ENCODE measurements at places on chromosomes 2 and 18.

DNA sequence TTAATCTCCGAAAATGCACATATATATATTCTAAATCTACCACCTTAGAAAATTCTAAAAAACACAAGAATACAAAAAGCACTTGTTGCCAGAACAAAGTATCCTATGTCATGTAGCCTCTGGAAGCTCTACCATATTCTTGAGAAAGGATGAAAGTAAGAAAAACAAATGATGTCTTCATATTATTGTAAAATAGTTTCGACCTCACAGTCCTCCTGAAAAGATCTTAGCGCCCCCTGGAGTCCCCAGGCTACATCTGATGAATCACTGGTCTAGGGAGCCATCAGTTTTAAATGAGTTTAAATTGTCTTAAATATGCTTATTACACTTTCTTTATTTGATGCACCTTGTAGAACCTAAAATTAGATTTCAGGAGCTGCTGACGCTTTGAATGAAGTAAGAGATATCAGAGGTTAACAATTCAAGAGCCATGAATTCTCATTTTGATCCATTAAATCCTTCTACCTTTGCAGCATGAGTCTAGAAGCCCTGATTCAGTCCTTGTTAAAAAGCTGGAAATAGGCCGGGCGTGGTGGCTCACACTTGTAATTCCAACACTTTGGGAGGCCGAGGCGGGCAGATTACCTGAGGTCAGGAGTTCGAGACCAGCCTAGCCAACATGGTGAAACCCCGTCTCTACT, 138.8 kb downstream of the MCFD2 start:
- DNase-seq, result peak; percentile 59

DNA sequence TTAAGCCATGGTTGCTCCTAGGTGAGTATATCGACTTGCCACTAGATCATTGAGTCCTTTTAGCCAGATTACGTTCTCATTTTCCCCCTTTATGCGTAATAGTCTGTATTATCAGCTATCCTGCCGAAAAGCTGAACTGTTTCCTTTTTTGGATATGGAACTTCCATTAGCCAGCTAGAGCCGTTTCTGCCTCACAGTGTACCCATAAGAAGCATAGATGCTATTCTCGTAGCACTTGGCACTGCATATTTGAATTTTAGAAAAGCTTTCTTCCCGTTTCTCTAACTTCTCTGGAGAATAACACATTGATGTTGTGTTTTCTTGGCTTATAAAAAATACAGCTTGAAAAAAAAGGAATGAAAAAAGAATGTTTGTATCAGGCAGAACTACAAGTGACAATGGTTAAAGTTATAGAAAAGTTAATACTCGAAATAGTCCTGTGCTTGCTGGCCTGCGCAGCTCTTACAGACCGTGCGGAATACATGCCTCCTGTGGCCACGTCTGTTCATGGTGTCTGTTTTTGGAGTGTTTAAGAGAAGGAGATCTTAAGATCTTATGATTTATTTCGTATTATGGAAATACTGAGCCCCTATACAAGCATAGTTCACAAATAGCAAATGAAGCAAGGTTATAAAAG, 710 bp downstream of the DUSP19 start:
- no peak for DNase-seq

- no peak for DNase-seq
Observed at GRCh38 chr18:903701-904100, 970 bp upstream of the ADCYAP1 start.

DNA sequence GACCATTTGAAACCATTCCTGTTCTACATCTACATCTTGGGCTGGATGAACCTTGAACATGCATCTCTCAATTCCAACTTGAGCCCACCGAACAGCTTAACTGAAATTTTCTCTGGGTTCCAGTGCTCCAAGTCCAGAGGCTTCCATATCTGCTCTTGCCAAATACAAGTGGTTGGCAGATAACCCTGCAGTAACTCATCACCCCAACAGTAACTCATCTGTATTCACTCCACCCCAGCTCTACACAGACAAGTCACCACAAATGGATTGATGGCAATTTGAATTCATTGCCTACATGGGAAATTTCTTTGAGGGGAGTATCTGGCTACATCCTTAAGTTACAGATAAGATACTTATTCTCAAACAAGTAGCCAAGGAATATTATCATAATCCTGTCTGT, 502.4 kb upstream of the TNP1 start:
- no peak for DNase-seq

- DNase-seq, result no peak
Observed at GRCh38 chr2:31253356-31254131, 19.6 kb downstream of the EHD3 start.

- DNase-seq, result no peak
Observed at GRCh38 chr2:233680361-233681045, 1.2 kb upstream of the UGT1A7 start.

- peak; percentile 49 for DNase-seq
Observed at GRCh38 chr18:11591957-11592356, 17.4 kb upstream of the SLC35G4 start.

DNA sequence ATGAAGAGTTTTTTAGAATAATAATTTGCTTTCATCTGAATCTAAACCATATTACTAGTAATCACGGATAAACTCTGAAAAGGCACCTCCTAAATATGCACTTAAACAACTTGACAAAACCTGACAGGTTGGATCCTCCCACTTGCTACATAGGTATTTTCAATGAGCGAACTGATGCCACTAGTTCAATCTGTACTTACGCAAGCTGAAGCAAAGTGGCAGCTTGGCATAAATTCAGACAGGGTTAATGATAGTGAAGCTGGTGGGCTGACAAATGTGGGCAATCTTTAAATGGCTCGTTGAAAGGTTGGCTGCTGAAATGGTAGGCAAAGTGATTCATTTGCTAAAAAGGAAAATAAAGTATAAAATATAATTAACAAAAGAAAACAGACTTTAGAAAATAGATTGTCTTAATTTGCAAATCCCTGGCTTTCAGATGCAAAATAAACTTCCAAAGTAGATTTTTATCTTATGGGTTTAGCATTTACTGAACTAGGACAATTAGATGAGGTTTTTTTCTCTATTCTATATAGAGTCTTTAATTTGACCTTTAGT, 1713.5 kb upstream of the SLC39A10 start:
- DNase-seq, result no peak

DNA sequence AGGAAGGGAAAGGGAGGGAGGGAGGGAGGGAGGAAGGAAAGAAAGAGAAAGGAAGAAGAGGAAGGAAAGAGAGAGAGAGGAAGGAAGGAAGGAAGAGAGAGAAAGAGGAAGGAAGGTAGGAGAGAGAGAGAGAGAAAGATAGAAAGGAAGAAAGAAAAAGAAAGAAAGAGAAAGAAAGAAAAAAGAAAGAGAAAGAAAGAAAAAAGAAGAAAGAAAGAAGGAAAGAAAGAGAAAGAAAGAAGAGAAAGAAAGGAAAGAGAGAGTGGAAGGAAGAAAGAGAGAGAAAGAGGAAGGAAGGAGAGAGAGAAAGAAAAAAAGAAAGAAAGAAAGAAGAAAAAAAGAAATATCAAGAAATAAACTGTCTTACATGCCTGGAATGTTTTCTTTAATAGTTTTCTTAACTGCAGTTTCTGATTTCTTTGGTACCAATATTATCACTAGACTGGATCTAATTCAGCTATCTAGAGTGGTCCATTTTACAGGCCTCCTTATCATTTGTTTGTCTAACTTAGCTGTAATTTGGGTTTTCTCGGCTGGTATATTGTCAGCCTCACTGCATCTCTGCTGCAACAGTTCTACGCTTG, 59.6 kb upstream of the MBOAT2 start:
- no peak for DNase-seq

- no peak for DNase-seq
Observed at GRCh38 chr2:168916331-168916675, 15.2 kb downstream of the G6PC2 start.

DNA sequence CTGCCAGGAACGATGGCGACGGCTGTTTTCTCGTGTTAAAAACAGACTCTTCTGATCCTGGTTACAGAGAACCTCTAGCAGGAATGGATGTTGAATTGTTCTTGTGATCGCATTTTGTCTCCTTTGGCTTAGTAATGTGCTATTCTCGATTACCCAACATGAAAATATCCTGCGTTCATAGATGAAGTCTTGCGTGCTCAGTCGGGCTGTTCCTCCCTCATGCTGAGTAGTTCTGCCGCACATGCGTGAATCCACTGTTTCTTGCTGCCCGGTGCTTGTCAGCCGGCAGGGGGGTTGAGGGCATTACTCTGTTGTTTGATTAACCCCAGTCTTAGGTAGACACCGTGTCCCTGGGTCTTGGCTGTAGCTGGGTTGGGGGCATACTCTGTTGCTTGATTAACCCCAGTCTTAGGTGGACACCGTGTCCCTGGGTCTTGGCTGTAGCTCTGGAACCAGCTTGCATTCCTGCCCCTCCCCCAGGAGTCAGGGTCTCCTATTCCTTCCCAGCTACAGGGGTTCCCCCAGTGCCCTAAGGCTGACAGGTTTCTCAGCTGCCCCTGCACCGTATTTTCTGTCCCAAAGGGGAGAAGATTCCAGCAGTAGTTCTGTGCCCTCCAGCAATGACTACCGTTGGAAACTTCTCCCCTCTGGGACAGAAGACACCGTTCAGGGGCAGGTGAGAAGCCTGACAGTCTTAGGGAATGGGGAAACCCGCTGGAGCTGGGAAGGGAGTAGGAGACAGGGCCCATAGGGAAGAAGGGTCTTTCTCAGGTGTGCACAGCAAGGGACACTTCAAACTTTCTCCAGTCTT, 22.1 kb upstream of the ASB1 start:
- no peak for DNase-seq

DNA sequence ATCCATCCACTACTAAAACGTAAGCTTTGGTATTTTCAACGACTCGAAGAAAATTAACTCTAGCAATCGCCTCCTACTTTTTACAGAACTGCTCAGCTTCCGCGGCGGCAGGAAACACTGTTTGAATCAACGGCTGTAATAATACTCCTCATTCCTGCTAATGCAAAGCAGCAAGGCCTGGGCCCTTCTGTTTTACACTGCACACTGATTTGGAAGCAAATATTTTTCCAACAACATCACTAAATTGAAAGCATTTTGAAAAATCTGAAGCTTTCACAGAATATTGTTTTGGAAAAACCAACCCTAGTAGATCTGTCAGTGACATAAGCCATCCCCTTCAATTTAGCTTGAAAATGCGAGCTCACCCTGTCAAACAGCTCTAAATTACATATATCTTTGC, 261.2 kb downstream of the TXNL1 start:
- DNase-seq, result no peak

DNA sequence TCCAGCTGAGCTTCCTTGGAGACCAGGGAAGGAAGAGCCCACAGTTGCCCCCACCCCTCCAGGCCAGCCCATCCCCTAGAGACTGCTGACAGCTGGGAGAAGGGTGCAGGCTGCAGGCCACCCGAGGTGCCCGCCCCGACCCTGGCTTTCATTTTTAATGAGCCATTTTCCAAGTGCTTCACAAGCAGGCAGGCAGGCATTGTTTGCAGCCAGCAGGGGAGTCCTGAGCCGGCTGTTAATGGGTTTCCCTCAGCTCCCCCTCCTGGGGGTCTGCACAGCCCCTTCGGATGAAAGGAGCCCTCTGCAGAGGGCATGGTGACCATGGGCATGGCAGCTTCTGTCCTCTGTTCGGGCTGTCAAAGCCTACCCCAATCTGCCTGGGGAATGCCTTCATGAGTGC, 94.5 kb downstream of the ZBTB7C start:
- no peak for DNase-seq

Data from MM.1S (cell line).